ENCODE measurements at places on chromosomes 1 and 21. TPM values are rescaled to one million over a fixed set of nuclear protein-coding genes. Genes with fewer than 3 reads are reported as not detected.

PTPN22 gene
- 0.63 TPM for total RNA-seq

OR2L2 gene
- not detected for total RNA-seq

BGLAP gene
- total RNA-seq = 0.32 TPM

FCRL4 gene
- total RNA-seq = not detected

SELENOF gene
- total RNA-seq = 187 TPM

TMIGD3 gene
- total RNA-seq = not detected

MLLT11 gene
- 4.9 TPM for total RNA-seq

All from pulmonary artery endothelial cell (primary cell).